Stimulated activated CD8-positive, alpha-beta memory T cell treated with anti-CD3 and anti-CD28 coated beads, Interleukin-4, amount 100 ng/mL, for 4 hours (primary cell): ENCODE measurements at places on chromosomes 3 and 15.

- DNase-seq: no peak
These were observed 45.6 kb upstream of the LDHAL6B start for GRCh38 chr15:59160880-59161593.

DNA sequence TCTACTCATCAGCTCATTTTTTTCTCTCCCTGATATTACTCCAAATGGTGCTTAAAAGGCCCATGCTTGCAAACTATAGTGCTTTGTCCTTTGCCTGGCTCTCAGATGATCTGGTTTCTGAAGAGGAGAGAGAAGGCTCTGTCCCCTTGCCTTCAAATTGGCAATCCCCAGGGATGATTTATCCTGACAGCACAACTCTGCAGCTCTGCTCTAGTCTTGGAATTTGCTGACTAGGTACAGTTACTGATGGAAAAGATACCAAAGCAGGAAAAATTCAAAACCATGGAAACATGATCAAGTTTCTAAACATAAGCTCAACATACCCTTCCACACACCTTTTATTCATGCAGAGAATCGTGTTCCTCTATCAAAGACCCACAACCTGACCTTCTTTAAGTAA lies 106.7 kb upstream of the CADPS start:
- DNase-seq: no peak

- no peak for DNase-seq
These were observed 178.8 kb downstream of the SYNPR start for GRCh38 chr3:63456901-63457300.

GRCh38 chr3:18100121-18100520 lies 325.0 kb downstream of the SATB1 start:
- DNase-seq: no peak

GRCh38 chr3:13452490-13453335 lies 27.4 kb upstream of the HDAC11 start:
- no peak for DNase-seq

DNA sequence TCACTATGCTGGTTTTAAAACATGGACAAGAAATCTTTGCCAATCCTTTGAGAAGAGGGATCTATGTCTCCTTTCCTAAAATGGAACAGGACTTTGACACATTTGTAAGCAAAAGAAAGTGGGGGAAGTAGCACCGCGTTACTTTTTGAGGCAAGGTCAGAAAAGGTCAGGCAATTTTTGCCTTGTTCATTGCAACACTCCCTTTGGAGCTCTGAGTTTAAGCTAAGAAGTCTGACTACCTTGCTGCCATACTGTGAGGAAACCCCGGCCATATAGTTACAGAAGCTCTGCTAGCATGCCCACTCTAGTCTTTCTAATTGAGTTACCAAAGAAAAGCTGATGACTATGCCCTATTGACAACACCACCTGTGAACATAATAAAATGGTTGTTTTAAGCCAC lies 1.4 kb downstream of the FAM227B start:
- no peak for DNase-seq

GRCh38 chr15:29792426-29793159 lies 29.7 kb downstream of the TJP1 start:
- no peak for DNase-seq

GRCh38 chr3:146817704-146818103 lies 212.6 kb upstream of the PLSCR5 start:
- DNase-seq: no peak

- DNase-seq: no peak
These were observed 21.3 kb upstream of the CAV3 start for GRCh38 chr3:8712045-8712907.

- DNase-seq: no peak
These were observed 109.6 kb upstream of the SEMA6D start for GRCh38 chr15:47607695-47608094.

- peak; percentile 73 for DNase-seq
These were observed at the start of gene ATRIP for GRCh38 chr3:48446425-48447193. ATRIP (plus strand) TSS chr3:48446737; CDS start chr3:48446846, 109 bp downstream.

DNA sequence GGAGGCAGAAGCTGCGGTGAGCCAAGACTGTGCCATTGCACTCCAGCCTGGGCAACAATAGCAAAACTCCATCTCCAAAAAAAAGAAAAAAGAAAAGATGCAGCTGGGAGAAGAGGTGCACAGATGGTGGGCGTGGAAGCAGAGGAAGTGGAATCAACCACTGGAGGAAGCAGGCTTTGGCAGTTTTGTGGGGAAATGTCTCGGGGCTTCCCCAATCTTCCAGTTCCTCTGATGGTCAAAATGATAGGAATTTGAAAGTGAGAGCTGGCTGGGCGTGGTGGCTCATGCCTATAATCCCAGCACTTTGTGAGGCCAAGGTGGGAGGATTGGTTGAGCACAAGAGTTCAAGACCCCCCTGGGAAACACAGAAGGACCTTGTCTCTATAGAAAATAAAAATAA lies 48.1 kb upstream of the SMAD3 start:
- no peak for DNase-seq

- no peak for DNase-seq
These were observed 13.3 kb downstream of the PLXND1 start for GRCh38 chr3:129593230-129593594.

- DNase-seq: no peak
These were observed 4.2 kb upstream of the CCR2 start for GRCh38 chr3:46349484-46350261.

DNA sequence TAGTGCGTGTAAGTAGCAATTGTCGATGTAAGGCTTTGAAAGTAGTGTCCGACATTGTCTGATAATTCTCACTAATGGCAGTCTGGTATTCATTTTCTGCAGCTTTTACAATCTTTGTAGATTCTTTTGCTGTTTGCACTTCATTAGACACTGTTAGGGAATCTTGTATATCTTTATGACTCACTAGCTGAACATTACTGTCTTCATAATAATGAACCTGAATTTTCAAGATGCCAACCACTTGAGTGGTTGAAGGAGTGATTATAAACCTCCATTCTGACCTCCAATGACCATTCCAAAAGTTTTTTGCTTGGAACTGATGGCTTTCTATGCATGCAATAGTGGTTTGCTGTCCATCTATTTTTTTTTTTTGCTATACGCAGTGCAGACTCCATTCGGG lies 76.4 kb upstream of the MFGE8 start:
- no peak for DNase-seq

- no peak for DNase-seq
These were observed 14.1 kb downstream of the FRMD4B start for GRCh38 chr3:69371816-69372215.

- DNase-seq: no peak
These were observed 43.3 kb upstream of the SIAH2 start for GRCh38 chr3:150806185-150806835.
